ENCODE measurements at places on chromosomes 7 and 10. TPM values are rescaled to one million over a fixed set of nuclear protein-coding genes. Genes with fewer than 3 reads are reported as not detected.

ATOH7 gene
- 0.44 TPM for total RNA-seq

MRPS24 gene
- total RNA-seq, result 135 TPM

FAS gene
- 2.1 TPM for total RNA-seq

- DNase-seq, result peak; percentile 44
Observed at GRCh38 chr10:117547716-117548668, 5.4 kb downstream of the EMX2 start.

GRCh38 chr10:126634911-126635310 is 35.6 kb downstream of the C10orf90 start:
- no peak for DNase-seq

GRCh38 chr7:21128062-21128817 is 299.6 kb upstream of the SP4 start:
- no peak for DNase-seq

- no peak for DNase-seq
Observed at GRCh38 chr7:41738806-41739205, 35.9 kb upstream of the INHBA start.

DNA sequence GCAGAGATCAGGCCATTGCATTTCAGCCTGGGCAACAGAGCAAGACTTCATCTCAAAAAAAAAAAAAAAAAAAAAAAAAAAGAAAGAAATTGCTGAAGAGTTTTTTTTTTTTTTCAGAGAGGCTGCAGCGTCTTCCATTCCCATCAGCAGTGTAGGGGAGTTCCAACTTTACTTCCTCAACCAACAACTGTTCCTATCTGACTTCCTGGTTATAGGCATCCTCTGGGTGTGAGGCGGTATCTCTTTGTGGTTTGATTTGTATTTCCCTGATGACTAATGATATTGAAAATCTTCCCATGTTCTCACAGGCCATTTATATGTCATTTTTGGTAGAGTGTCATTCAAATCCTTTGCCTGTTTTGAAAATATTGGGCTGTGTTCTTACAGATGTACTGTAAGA is 40.2 kb downstream of the PRTFDC1 start:
- no peak for DNase-seq

GTF2IRD2 gene
- total RNA-seq, result 8.8 TPM

DNA sequence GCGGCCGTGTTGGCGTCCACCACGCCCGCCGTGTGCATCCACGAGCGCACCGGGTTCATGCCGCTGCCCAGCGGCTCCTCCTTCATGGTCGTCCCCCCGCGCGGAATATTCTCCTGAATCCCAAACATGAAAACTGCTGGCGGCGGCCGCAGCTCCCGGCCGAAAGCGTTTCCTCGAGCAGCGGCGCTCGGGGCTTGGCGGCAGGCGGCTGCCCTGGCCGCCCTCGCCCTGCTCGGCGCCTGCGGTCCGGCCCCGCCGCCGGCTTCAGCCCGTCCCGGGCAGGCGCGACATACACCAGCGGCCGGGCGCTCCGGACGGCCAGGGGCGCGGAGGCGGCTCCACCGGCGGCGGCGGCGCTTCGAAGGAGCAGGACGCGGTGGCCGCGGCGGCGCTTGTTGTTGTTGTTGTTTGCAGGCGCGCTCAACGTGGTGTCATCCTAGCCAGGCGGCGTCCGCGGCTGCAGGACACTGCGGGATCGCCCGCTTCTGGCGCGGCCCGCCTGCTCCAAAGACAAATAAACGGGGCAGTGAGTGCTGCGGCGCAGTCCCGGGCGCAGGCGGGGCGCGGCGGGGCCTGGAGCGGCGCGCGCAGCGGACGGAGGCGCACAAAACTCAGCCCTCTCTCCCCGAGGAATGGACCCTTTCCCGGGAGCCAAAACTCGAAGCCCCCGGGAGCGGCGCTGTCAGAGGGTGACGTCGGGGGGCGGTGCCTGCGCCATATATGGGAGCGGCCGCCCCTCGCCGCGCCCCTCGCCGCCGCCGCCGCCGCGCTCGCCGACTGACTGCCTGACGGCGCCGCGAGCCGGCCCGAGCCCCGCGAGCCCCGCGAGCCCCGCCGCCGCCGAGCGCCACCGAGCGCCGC is at the start of gene EBF3:
EBF3 (minus strand) TSS at position 634 of the 861 bp plus-strand sequence; CDS start at position 128, 506 bp downstream.
- peak; percentile 85 for DNase-seq

CARD11 gene
- total RNA-seq, result 35.5 TPM

DNA sequence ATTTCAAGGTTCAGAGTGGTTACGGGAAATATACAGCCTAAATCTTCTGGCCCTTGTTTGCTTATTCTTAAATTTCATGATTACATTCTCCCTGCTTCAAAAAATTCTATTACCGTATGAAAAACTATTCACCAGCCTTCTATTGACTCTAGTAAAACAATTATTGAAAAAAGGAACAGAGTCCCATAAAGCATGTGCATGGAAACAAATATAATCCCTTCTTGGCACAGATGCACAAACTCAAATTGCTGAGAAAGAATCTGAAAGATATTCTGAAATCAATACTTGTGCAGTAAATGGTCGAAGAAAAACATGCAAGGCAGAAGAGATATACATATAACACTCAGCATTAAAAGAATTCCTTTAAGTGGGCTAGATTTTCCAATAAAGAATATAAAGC is 83.6 kb downstream of the LRRN3 start:
- DNase-seq, result no peak

DNA sequence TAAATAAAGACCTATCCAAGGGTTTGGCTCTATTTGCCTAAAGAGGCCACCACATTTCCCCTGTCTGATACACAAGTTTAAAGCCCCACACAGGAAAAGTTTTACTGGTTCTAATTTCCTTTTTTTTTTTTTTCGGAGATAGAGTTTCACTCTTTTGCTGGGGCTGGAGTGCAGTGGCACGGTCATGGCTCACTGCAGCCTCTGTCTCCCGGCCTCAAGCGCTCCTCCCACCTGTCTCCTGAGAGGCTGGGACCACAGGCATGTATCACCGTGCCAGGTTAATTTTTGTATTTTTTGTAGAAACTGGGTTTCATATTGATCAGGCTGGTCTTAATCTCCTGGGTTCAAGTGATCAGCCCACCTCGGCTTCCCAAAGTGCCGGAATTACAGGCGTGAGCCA is 53.3 kb upstream of the ASAH2 start:
- DNase-seq, result no peak

DNA sequence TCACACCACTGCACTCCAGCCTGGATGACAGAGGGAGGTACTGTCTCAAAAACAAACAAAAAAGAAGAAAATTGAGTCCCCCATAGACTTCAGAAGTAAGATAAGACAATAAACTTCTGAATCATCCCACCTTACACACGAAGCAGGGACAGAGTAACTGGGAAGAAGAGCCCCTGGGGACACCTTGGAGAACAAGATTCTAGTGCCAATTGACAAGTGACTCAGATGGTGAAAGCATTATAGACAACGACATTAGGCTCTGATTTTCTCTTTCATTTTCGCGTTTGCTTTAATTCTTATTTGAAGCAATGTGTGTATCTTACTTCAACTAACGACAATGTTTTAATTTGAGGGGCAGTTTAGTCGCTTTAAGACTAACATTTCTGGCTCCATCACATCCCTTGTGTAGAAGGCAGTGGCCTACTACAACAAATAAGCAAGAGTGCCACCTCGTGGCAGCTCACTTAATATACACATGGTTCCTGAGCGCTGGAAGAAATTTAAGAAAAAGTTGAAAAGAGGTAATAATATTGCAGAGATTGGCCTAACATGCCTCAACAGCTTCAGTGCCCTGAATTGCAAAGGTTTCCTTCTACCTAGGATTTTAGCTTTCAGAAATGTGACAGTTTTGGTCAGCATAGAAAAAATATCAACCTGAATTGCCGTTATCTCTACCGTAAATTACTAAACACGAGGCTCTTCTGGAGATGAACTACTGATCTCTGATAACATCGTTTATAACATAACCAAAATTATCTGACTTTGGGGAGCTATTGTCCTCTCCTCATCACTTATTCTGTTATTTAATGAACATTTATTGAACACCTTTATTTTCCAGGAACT is 36.7 kb downstream of the ASNS start:
- peak; percentile 74 for DNase-seq

DNA sequence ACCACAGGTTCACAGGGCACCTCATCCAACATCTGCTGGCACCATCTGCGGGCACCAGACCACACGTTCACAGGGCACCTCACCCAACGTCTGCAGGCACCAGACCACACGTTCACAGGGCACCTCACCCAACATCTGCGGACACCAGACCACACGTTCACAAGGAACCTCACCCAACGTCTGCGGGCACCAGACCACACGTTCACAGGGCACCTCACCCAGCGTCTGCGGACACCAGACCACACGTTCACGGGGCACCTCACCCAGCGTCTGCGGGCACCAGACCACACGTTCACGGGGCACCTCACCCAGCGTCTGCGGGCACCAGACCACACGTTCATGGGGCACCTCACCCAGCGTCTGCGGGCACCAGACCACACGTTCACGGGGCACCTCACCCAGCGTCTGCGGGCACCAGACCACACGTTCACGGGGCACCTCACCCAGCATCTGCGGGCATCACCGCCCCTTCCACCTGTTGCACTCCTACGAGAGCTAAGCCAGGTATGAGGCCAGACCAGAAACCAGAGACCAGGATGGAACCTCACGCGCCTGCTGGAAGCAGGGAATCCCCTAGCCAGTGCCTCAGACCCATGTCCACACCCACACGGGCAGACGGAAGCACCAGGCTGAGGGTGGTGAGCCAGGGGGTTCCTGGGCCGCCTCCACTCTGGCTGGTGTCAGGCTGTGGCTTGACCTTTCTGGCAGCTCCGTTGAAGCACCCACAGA is 182.8 kb downstream of the MAD1L1 start:
- DNase-seq, result no peak

DNA sequence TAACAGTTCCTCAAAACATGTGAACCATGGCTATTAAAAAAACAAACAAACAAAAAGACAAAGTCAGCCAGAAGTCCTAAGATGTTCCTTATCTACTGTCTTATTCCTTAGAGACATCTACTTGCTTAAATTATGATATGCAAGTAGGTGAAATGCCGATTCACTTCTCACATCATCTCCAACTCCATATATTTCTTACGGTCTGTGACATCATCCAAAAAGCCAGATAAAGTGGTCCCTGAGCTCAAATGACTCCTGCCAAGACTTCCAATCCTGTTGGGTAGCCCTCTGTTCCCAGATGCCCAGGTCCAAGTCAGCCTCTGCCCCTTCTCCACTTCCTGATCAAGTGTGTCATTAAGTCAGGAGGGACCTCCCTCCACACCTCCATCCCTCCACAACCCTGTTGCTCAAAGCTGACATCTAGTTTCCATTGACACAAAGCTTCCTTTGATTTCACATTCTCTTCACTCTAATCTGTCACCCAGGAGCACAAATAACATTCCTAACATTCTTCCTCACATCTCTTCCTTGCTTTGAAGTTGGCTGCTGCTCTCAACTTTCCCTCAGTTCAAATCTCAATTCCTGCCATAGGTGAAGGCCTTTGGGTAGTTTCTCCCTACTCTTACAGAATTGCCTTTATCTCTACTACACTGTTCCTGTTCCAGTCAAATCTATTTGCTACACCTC is 56.1 kb upstream of the PDLIM1 start:
- no peak for DNase-seq

DNA sequence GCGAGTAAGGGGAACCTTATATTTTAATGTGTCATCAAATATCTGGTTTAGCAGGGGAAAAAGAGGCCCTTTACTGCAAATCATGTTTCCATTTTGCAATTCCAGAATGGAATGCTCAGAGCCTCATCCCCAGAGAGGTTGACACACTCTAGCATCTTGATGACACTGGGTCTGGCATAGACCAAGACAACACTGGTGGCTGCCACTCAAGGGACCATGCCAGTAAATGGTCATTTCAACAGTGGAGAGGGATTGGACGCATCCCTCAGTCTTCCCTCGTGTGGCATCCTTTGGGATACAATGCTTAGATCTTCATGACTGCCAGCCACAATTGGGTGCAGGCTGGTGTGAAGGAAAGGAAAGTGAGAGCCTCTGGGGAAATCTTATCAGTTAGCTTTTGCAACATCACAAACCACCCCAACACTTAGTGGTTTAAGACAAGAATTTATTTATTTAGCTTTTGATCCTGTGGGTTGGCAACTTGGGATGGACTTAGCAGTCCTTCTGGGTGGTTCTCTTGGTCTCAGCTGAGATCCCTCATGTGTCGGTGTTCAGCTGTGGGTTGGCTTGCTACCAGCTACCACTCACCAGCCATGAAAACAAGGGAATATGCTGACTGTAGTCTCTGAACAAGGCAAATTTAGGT is 21.6 kb downstream of the TACC2 start:
- no peak for DNase-seq

- DNase-seq, result no peak
Observed at GRCh38 chr7:22666732-22667131, 60.3 kb upstream of the IL6 start.

NPC1L1 gene
- total RNA-seq, result 0.16 TPM

- no peak for DNase-seq
Observed at GRCh38 chr10:60288256-60288655, 101.4 kb downstream of the ANK3 start.

ZP3 gene
- total RNA-seq, result 3.3 TPM

UCMA gene
- total RNA-seq, result 1.9 TPM

- no peak for DNase-seq
Observed at GRCh38 chr7:93350338-93350737, 118.2 kb downstream of the VPS50 start.

CABCOCO1 gene
- not detected for total RNA-seq

DNA sequence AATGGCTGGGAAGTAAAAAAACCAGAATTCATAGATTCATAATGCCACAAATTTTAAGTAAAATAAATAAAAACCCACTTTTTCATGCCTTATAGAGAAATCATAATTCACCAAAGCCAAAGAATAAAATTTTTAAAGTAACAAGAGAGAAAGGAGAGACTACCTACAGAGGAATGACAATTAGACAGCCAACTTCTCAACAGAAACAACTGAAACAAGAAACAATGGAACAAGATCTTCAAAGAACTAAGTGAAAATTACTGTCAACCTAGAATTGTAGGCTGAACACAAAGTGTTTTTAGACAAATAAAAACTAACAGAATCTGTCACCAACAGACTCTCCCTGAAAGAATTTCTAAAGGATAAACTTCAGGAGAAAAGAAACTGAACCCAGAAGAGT is 15.6 kb upstream of the KCNMA1 start:
- DNase-seq, result no peak

DNA sequence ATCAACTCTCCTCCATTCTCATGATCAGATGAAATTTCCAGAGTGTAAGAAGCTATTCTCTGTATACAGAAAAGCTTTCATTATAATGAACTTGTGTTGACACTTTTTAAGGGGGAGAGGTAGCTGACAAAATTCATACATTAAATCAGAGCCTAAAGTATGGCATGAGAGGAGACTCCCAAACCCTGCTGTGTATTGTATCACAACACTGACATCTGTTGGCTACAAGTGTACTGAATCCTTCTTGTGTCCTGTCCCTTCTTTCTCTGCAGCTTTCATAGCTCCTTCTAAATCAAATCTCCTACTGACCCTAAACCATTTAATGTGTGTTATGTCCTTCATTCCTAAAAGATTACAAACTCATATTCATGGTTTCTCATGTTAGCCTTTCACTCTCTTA is 70.9 kb downstream of the GCC1 start:
- DNase-seq, result no peak

DNA sequence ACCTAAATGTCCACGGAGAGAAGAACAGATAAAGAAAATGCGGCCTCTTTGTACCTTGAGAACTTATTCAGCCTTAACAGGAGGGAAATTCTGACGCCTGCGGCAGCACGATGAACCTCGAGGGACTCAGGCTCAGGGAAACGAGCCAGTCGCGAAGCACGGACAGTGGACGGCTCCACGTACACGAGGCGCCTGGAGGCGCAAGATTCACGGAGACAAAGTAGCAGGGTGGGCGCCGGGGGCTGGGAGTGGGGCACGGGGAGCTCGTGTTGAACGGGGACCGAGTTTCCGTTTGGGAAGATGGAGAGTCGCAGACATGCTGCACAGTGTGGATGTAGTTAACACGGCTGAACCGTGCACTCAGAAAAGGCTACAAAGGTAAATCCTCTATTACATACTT is 13.2 kb upstream of the UTF1 start:
- DNase-seq, result no peak

- no peak for DNase-seq
Observed at GRCh38 chr7:132996581-132997242, 85.2 kb downstream of the CHCHD3 start.

Data from WTC11 (cell line).